Activated T-cell treated with anti-CD3 and anti-CD28 coated beads, Interleukin-2, amount 50 U/mL, for 4 hours (primary cell): ENCODE measurements at places on chromosomes 6 and 20. TPM values are rescaled to one million over a fixed set of nuclear protein-coding genes. Genes with fewer than 3 reads are reported as not detected.

- DNase-seq = no peak
Measured at GRCh38 chr6:9982215-9982614, 432.7 kb downstream of the TFAP2A start.

GRCh38 chr20:51884561-51884960, 82.2 kb upstream of the SALL4 start:
- DNase-seq = no peak

DNA sequence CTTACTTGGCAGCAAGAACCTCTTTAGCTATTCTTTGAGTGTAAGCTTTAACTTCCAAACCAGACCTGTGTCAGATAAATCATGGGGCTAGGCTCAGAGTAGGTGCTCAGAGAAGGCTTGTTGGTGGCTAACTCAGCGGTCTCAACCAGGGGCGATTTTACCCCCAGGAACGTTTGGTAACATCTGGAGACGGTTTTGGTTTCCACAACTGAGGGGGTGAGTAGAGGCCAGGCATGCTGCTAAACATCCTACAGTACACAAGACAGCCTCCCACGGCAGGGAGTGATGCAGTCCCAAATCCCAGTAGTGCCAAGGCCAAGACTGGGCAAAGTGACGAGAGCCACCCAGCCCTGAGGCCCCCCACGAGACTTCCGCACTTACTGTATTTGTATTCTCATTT, 59.2 kb downstream of the RAB44 start:
- no peak for DNase-seq

Gene MYCT1
- not detected for total RNA-seq

Gene PHACTR1
- total RNA-seq = 0.30 TPM

DNA sequence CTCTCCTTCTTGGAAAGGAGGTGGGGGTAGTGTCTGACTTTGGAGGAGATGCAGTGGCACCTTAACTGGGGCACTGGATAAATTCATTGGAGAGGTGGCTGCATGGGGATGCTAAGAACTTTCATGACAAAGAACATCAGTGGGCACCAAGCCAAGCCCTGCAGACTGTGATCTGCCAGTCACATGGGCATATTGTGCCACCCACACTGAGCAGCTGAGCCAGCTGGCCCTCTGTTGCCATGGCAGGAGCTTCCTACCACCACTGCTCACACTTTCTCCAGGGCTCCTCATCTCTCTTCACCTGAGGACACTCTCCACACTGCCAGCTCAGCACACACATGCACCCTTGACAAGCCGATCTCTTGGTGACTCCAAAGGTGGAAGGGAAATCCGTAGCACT, 715.6 kb downstream of the QKI start:
- no peak for DNase-seq

Gene RNF217
- 0.60 TPM for total RNA-seq

- no peak for DNase-seq
Measured at GRCh38 chr6:83862776-83863471, 3.4 kb downstream of the CYB5R4 start.

Gene CST3
- total RNA-seq = 1.8 TPM

- peak; percentile 51 for DNase-seq
Measured at GRCh38 chr6:24910961-24911725, 24.6 kb downstream of the RIPOR2 start.

Gene NDUFAF4
- 115 TPM for total RNA-seq

DNA sequence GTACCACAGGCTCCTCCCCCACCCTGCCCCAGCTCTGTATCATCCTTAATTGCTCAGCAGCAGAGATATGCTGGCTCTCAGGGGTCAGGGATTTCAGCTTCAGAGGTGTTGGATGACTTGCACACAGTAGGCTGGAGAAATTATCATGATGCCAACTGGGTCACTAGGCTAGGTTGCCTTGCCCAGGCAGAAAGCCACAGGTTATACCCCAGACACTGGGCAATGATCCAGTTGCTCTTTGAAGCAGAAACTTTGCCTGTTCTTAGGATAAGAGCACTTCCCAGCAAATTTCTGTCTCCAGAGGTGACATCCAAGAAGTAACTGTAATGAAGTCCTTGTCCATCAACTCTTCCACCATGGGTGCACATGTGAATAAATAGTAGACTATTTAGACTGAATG, 38.3 kb upstream of the SCML4 start:
- DNase-seq = no peak

Gene SLC35D3
- total RNA-seq = not detected

- DNase-seq = no peak
Measured at GRCh38 chr20:63377256-63377941, 16.2 kb upstream of the CHRNA4 start.

Gene EEF1A2
- total RNA-seq = 0.96 TPM

GRCh38 chr20:7930343-7930742, 9.9 kb downstream of the HAO1 start:
- no peak for DNase-seq

DNA sequence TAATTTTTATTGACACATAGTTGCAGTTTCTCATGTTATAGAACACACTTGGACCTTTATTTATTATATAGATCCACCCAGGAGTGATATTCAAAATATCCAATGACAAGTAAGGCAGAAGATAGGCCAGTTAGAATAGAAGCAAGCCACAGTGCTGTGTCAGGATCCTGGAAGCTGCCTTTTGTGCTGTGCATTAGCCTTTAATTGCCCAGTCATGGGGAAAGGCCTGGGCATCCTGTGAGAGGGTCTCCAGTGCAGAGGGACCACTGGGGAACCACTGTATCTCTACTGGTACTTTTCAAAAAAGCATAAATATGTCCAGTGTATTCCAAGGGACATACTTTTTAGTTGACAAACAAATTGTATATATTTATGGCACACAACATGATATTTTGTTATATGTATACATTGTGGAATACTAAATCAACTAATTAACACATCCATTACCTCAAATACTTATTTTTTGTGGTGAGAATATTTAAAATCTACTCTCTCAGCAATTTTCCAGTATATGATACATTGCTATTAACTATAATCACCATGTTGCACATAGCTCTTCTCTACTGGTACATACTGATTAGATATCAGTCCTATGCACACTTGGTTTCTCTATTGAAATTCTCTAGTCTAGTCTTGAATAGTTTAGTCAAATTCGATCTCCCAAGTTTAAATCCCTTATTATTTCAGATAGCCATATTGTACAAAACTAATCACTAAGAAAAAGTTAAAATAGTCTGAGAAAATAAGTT, 59.5 kb downstream of the CDC40 start:
- DNase-seq = no peak

DNA sequence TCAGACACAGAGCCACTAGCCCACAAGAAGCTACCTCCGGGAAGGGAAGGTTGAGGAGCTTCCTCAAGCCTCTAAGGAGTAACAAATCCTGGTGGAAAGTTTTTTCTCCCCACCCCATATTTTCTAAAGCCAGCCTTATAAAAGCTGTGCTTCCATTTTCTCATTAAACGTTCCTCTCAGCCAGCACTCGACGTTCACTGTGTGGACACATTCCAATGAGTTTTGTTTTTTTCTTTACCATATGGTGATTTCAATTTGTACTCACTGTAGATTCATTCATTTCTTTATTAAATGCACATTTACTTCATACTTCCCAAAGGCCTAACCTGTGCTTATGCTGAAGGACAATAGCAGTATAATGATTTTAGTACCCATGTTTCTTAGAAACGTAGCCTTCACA, 194.4 kb upstream of the FLRT3 start:
- DNase-seq = no peak
